ENCODE measurements at places on chromosomes 2 and 18. TPM values are rescaled to one million over a fixed set of nuclear protein-coding genes. Genes with fewer than 3 reads are reported as not detected.

LYPD6 gene
- 0.16 TPM for polyA plus RNA-seq

FAP gene
- 0.64 TPM for polyA plus RNA-seq

RNF149 gene
- polyA plus RNA-seq: 48.5 TPM

SIGLEC15 gene
- polyA plus RNA-seq: 0.17 TPM

DPP10 gene
- polyA plus RNA-seq: 54.4 TPM

DNA sequence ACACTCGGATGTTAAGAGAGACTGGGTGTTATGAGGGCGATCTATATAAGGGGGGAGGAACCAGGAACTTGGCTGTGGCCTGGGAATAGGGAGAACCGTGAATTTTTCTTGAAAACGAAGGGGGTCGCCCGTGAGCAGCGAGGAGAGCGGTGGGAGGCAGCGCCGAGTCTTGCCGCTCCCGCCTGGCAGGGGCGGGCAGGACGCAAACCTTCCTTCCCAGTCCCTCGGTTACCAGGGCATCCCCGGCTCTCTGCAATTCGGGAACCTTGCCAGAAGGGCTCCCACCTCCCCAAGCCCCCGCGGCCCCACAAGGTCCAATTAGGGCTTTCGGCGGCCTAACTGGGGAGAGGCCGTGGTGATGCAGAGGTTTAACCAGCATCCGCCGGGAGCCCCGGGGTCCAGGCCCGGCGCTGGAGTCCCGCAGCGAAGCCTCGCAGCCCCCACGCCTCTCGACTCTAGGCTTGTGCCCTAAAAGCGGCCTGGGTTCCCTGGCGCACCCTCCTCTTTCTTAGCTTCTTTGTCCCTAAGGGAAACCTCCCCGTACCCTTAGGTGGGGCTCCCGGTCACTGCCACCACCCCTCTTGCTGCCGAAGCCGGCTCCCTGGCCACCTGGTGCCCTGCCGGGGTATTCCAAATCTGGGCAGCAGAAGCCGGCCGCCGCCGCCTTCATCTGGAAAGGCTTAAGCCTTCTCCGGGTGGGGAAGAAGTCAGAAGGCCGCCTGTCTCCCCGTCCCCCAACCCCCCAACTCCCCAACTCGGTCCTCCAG is 680 bp upstream of the FHOD3 start:
- peak; percentile 72 for DNase-seq

DNA sequence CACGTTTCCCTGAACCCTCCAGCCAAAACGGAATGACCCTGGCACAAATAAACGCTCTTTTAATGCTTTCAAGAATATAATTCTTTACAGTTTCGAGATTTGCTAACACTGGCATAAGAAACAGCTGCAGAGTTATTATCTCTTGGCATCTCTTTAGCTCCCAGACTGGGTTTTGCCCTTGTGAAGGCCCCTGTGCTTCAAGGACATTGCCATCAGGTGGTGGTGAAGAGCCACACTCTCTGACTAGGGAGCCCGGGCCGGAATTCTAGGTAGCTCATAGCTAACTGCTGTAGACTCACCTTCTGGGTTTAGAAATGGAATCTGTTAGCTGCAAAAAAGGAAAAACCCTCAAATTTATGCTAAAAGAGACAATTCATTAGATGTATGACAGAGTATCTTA is 13.3 kb upstream of the GALNT14 start:
- no peak for DNase-seq

DNA sequence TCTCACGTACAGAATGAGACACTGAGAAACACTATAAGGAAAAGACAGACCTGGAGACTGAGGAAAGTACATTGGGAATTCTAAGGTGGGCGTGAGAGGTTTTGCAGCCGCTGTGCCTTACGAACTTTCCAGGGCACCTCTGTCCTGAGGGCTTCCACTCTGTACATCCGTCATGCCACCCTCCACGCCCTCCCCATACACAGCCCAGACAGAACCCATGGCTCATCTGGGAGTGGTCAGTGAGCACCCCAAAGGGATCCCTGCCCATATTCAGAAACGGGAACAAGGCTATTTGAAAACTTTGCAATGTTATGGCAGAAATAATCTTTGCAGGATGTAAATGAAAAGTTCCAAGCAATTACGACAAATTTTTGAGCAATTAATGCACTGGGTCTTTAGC is 95.4 kb upstream of the ZNF532 start:
- DNase-seq: no peak

DNA sequence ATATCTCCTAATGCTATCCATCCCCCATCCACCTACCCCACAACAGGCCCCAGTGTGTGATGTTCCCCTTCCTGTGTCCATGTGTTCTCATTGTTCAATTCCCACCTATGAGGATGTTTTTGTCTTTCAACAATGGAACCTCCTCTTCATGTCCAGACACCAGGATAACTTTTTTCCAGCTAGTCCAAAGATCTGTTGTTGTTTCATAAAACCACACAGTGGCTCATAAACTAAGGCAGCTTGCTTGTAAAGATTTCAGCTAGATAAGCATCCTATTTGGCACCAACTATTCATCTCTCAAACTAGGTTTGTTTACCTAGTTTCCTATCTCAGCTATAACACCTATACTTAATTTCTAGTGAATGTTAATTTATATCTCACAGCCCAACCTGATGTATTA is 937.7 kb downstream of the TRIB2 start:
- no peak for DNase-seq

GRCh38 chr2:128064353-128064752 is 26.6 kb upstream of the UGGT1 start:
- DNase-seq: no peak

DNA sequence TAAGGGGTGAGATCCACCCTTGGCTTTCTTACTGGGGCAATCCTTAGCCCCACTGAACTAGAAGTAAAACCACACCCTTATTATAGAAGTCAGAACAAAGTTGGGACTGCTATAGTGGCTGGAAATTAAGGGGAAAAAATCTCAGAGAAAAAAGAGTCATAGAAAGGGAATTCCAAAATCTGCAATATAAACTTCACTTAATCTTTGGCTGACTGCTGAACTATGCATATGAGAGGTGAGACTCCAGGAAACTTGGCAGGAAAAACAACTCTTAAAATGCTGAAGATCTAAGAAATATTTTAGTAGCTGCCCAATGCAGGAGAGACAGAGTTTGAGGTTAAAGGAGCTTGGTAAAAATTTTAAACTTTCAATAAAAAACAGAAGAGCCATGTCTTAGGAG is 201.8 kb upstream of the FN1 start:
- DNase-seq: no peak

- DNase-seq: no peak
These were observed 66.0 kb downstream of the TCF4 start for GRCh38 chr18:55522011-55522410.

DNA sequence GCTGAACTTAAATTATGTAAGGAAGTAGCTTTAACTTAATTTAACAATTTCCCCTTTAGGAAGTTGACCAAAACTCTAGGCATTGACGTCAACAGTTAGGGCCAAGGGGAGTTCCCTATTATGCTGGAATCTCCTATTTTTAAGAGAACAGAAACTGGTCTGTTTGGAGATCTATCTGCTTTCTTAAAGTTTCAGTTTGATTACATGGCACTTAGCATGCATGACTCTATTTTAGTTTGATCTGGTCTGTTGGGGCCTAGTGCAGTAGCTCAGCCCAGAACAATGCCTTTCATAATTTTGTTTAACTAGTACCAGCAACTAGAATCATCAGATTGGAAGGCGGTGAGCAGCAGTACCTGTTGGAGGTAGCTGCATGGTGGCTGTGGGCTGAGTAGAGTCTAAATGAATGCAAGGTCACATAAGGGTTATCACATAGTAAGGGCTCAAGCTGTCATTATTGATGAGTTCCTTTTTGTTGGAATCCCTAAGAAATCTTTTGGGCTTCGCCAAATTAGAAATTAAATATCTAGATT is 60.5 kb upstream of the ZNG1B start:
- no peak for DNase-seq

DNA sequence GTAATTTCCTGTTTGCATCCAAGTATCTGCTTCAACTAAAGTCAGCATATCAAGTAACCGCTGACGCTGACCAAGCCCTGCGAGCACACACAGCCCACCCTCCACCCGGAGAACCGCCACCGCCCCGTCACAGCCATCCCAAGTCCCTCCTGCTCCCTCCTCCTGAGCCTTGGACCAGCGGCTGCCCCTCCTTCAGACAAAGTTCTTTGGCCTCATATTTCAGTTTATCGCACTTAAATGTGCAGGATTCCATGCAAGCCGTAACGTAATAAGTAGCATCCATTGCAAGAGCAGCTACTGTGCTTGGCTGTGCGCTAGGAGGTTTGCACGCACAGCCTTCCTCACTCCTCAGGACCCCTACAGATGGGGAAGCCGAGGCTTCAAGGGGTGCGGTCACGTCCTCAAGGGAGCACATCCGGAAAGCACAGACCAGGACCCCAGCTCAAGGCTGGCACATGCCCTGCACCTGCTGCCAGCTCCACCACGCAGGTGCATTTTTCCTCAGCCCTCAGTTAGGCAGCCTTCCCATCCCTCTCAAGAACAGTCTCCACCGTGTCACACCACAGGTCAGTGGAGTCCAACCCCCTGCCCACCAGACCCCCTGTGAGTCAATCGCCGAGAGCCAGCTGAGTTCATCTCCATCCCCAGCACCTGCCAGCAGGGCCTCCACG is 17.1 kb downstream of the PXDN start:
- DNase-seq: no peak

- DNase-seq: no peak
These were observed 191.7 kb downstream of the EIPR1 start for GRCh38 chr2:3185910-3186309.

DNA sequence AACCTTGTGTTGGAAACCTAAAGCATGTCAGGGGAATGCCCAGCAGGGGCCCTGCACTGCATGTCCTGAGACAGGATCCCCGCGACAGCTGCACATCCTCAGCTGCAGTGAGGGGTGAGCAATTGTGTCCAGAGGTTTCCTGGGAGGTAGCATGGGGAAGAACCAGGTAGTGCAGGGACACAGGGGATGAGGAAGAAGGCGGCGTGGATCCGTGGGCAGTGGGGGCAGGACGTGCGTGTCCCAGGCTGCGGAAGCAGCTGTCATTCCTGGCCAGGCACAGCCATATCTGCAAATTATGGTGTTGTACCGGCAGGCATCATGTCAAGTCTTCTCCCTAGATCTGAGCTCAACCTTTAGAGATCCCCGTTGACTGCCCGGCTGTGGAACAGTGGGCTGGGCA is 238.2 kb upstream of the MYT1L start:
- DNase-seq: no peak

GRCh38 chr2:120823551-120823950 is 87.9 kb downstream of the GLI2 start:
- no peak for DNase-seq

- DNase-seq: peak; percentile 97
These were observed 1.2 kb upstream of the TNS1 start for GRCh38 chr2:218003981-218004419.

DNA sequence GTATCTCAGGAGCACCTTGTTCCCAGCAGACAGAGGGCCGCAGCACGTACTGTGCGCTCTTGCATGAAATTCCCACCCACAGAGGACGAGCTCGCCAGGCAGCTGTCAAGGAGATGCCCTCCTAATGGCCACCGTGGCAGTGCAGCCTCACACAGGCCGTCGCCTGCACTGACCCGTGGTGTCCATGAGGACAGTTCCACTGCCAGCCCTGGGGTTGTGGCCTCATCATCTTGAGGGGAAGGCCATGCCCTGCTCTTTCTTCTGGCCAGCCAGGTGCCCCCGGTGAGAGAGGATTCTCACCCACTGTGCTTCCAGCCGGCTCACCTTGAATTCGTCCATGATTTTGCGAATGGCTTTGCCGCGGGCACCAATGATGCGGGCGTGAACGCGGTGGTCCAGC is 42.0 kb downstream of the ANO7 start:
- no peak for DNase-seq

Measured in adrenal gland (tissue), 19 donors.